ENCODE measurements at places on chromosomes 4 and X.

DNA sequence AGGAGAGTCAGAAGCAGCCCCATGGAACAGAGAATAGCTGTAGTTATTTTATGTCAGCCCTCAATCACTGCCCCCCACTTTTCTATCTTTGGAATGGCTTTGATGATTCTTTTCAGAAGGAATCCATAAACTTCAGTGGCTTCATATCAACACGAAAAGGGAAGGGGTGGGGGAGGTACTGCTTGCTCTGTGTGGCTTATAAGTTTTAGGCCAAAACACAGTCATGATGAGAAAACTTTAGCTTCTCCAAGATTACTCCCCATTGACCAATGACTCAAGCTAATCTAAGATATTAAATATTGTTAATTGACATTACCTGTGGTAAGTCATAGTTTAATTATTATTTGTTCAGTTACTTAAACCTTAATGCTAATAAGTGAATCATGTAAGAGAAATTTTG lies 669.6 kb upstream of the FAM241A start:
- DNase-seq: no peak

DNA sequence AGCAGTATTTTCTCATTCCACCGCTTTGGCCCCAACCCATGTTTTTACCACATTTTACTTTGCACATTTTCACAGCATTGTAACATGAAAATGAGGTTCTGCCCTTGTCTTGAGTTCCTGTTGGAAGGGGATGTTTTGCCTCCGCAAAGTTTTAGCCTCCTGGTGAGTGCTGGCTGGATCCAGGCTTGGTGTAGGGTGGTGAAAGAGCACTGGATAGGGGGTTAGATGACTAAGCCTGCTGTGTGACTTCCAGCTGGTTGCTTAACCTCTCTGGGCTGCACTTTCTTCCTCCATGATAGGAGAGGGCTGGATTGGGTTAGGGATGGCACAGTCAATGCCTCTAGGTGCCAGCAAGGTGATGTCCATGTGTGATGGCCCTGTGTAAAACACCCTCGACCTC lies 28.9 kb downstream of the CYTL1 start:
- DNase-seq: no peak

DNA sequence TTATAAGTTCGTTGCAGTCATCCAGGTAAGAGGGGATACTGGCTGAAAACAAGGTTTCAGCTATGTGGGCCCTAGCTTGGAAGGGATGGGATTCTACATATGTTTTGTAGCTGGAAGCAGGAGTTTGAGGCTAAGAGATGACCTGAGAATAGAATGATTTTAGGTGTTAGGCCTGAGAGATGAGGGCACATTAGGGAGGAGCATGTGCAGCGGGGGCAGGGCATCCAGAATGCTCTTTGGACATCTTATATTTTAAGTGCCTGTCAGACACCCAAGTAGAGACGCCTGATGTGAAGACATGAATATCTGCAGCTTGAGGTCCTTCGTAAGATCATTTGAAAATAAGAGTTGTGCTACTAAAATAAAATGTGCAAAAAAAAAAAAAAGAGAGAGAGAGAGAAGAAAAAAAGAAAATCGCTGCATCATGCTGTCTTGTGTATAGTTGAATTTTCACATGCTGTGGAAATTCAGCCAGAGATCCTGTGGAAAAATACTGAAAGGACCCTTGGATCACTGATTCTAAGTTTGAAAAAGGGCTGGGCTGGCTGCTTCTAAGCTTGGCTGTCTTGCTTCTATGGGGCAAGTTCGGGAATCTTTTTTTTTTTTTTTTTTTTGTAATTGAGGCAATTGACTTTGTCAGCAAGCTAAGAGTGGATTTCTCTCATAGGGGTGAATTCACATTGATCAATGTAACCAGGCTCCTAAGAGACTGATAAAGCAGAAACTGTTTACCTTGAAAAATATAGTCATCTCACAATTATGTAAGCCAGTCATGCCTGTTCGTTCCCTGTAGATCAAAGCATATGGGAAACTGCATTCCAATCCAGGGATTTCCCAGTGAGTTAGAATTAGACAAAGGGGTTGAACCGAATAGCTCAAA lies 341.0 kb upstream of the GATB start:
- no peak for DNase-seq

DNA sequence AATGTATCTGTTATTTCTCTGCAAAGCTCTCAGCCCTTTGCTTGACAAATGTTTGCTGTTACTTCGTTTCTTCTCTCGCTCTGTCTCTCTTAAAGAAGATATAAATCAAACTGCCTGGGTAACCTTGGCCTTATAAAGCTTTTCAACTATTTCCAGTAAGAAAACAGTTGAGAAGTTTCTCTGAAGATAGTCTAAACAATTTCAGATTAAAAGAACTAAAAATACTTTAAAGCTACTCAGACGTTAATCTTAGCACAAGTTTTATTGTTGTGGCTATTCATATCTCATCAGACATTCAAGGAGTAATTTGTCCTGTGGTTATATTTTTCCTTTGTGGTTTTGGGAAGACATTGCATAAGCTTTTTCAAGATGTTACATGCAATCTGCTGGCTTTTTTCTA lies 22.6 kb downstream of the HOPX start:
- DNase-seq: no peak

DNA sequence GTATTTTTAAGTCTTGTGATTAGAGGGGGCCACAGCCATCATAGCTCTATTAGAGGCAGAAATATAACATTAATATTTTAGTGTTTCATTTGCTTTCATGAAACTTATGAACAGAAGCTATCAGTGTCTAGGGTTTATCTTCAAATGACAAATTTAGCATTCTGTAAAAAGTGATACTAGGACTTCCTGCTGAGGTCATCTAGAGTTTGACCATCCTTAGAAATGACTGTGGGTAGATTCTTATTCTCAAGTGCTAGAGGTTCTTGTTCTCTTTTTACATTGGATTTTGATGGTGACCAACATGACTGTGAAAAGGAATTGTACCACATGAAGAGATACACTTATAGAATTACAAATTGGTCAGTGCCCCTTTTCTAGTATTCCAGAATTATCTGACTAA lies 568.6 kb downstream of the RPA4 start:
- no peak for DNase-seq

DNA sequence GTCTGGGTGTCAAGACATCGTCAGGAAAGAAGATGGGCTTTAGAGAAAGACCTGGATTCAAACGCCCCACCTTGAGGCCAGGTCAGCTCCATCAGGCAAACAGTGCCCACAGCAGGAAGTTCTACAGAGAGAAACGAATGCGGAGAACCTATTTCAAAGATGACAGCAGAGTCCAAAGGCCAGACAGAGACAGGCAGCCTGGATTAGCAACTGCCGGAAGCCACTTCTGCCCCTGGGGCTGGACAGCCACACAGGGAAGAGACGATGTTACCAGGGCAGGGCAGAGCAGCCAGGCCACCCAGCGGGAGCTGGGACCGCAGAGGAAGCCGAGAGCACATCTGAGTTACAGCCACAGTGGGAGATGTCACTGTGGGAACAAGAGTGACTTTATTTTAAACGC lies 1.2 kb downstream of the C4orf50 start:
- no peak for DNase-seq

DNA sequence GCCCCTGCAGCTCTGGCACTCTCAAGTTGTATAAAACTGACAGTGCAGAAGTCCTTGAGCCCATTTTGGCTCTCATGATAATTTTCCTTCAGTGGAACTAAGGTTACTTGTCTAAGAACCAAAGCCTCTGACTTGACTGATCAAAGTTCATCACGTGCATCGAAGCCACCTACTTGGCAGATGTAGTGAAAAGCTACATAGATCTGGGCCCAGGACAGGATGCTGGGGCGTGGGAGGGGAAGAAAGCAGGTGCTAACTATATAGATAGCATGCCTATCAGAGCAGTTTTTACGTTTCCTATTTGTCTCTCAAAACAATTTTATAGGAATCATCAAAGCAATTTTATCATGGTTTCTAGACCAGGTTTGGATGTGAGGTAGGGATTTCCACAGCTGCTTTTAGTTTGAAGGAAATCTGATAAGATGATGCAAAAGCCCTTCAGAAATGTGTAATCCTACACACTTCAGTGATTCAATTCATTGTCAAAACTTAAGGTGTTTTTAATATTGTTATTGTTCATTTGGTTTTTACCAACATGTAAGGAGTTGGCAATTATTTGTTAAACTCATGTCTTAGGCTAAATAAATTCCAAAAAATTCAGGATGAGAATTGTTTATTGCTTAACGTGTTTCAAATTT lies 1.2 kb upstream of the CD40LG start:
- DNase-seq: no peak

- peak; percentile 78 for DNase-seq
These were observed 158.4 kb downstream of the CHIC2 start for GRCh38 chr4:53905941-53906377.

DNA sequence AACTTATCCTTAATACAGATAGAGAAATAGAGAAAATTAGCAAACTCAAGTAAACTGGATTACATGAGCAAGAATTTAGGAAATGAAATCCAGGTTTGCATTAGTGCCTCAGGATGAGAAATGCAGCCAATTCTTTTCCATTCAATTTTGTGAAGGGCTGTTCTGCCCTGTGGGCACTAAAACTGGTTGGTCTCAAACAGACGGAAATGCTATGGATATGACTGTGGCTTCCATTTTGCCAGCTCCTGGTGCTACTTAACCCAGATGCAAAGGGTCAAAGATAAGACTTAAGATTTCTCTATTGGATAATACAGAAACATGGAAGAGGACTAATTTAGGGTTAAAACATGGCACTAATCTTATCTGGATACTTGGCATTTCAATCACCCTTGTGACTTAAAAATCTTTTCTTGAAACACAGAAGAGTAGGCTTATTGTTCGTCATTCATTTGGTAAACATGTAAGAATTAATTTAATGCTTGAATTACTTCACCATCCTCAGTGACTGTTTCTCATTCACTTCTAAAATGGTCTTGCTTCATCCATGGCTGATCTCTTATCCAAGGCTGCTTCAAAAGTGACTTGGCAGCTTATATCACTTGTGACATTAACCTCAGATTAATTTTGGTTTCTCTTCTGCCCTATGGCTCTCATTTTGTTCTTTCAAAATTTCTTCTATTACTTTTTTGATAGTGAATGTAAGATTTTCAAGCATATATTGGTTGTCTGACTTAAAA lies 1008.7 kb downstream of the GLUD2 start:
- no peak for DNase-seq

- DNase-seq: no peak
These were observed 573 bp downstream of the SERPINA7 start for GRCh38 chrX:106037835-106038473.

DNA sequence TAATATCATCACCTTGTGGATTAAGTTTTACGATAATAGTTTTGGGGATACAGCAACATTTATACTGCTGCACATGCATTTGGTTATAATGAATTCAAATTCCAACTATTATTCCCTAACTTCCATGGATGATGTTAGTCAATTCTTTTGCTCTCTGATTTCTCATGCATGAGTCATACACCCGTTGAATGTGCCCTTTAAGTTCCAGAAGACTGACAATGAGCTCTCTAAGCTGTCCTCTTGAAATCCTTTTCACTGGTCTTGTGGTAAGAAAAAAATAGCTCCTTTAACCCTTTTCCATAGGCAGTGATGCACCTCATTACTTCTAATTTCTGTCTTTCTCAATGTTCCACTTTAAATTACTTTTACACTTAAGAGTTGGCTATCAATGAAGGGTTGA lies 1095.2 kb upstream of the POU3F4 start:
- DNase-seq: no peak

- DNase-seq: no peak
These were observed 113.4 kb downstream of the BCOR start for GRCh38 chrX:39984191-39984956.

DNA sequence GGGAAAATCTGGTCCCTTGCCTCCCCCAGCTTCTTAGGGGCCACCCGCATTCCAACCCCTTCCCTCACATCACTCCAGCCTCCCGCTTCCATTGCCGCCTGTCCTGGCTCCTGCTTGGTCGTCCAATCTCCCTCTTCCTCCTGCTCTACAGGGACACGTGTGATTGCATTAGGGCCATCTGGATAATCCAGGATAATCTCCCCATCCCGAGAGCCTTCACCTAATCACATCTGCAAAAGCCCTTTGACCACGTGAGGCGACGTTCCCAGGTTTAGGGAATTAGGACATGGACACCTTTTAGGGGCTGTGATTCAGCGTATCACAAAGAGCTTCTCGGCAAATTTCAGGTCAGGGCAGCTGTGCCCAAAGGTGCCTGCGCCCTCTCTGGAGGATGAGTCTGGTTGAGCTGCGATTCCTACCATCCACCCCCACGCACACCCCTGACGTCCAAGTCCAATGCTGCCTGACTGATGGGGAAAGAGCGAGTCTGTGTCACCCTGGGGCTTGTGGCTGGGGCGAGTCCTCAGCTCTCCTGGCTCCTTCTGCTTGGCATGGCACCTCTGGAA lies 104.6 kb downstream of the PSAPL1 start:
- DNase-seq: no peak

GRCh38 chr4:165384598-165384997 lies 5.8 kb downstream of the CPE start:
- no peak for DNase-seq

- DNase-seq: no peak
These were observed 20.0 kb downstream of the CLCN3 start for GRCh38 chr4:169640261-169640870.

- no peak for DNase-seq
These were observed 85.0 kb downstream of the RCHY1 start for GRCh38 chr4:75429208-75429607.

DNA sequence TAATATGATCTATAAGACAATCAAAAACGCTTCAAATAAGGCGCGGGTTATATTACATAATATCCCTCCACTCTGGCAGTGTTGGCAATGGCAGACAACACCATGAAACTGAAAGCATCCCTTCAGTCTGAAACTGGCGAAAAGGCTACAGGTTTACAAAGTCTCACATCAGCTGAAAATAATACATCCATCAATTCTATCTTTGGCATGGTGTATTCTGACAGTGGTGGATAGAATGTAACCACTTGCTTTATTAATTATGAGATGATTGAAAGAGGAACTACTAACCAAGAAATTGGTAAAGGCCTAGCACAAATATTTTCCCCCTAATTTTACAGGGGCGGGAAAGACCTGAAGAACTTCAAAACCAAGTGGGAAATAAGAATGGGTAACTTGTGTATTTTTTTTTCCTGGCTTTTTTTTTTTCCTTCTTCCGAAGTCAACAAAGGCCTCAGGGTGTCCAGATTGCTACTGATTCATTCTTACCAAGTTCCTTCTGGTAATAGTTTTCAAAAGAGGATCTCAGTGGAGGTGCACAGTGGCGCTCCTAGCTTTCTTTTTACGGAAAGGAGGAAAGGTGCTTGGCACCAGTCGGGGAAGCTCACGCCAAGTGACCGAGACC lies 728 bp downstream of the UBA6 start:
- no peak for DNase-seq

DNA sequence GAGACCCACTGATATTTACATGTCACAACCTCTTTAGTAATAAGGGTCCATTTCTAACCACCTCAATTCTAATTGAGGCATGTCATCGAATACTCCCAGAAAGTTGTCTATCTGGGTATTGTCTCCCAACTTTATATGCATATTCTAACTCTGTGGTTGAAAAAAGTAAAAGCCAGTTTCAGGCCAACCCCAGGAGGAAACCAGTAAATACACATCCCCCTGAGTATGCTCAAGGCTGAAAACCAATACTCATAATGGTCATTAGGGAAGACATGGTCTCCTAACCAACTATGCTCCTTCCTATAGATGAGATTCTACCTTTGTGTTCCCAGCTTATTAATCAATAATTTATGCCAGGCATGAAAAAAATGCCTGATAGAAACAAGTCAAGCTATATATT lies 96.6 kb downstream of the SH3KBP1 start:
- DNase-seq: no peak

GRCh38 chr4:3234171-3235029 lies 14.6 kb upstream of the MSANTD1 start:
- no peak for DNase-seq
